Activated CD4-positive, alpha-beta T cell treated with anti-CD3 and anti-CD28 coated beads for 36 hours (primary cell): ENCODE measurements at places on chromosomes 2 and 18.

DNA sequence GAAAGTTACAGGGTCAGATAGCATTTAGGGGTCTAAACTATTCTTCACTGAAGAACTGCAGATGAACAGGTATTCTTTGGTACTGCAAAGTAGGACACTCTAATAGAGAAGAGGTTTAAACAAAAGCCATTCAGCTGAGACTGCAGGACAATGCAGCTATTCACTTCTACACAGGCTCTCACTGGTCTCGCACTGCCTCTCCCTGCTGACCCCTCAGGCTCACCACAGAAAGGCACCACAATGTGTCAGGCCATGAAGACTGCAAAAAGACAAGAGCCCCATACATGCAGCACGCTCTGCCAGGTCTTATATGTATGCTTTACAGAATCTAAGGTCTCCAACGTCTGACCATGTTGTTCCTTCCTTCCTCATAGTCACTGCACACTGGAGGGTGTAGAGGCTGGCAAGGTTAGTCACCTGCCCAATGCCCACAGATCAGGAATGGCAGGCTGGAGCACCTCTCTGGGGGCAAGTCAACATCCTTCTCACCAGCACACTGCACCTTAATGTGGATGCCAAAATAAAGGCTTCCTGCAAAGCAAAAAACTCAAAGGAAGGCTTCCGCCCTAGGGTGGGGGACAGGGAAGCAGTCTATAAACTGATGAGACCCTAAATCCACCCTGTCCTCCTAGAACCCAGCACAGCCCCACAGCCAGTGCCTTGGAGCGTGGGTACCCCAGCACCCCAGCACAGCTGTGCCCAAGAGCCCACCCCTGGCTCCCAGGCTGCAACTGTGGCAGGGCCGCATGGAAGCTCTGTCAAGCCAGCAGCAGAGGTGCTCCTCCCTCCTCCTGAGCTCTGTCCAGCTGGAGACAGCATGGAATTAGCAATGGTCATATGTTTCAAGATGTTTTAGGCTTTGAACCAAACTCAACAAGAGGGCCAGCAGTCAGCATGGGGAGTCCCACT, 10.7 kb upstream of the RNU4ATAC start:
- peaks cover 2% of the 10 kb centered on the region for H3K4me1 ChIP-seq
- no peak overlapping the region for H3K4me3 ChIP-seq
- DNase-seq, result no peak
- no peaks in the 10 kb centered on the region for H3K27me3 ChIP-seq
- no peak overlapping the region for H3K27ac ChIP-seq

GRCh38 chr2:1016500-1016899, 65.9 kb downstream of the SNTG2 start:
- H3K27me3 ChIP-seq, result peaks cover 6% of the 10 kb centered on the region
- no peak overlapping the region for H3K27ac ChIP-seq
- no peaks in the 10 kb centered on the region for H3K36me3 ChIP-seq
- H3K4me3 ChIP-seq, result no peak overlapping the region
- no peaks in the 10 kb centered on the region for H3K4me1 ChIP-seq

DNA sequence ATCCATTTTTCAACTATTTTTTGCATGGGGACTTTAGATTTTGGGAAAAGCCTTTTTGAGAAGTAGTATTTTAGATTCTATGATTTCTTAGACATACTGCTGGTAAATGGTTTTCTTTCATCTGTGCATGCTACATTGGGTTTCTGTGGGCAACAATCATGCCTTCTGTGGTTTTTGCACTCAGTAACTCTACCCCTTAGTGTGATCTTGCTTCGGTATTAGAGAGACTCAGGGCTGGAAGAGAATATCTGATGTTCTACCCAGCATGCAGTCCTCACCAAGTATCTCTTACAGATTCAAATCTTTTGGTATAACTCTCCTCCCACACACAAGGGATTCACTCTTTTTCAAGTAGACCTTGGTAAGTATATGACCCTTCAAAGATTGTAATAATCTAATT, 183.0 kb downstream of the PMAIP1 start:
- no peaks in the 10 kb centered on the region for H3K4me1 ChIP-seq
- H3K4me3 ChIP-seq, result no peak overlapping the region
- no peaks in the 10 kb centered on the region for H3K36me3 ChIP-seq
- H3K27ac ChIP-seq, result no peak overlapping the region
- H3K27me3 ChIP-seq, result no peaks in the 10 kb centered on the region

DNA sequence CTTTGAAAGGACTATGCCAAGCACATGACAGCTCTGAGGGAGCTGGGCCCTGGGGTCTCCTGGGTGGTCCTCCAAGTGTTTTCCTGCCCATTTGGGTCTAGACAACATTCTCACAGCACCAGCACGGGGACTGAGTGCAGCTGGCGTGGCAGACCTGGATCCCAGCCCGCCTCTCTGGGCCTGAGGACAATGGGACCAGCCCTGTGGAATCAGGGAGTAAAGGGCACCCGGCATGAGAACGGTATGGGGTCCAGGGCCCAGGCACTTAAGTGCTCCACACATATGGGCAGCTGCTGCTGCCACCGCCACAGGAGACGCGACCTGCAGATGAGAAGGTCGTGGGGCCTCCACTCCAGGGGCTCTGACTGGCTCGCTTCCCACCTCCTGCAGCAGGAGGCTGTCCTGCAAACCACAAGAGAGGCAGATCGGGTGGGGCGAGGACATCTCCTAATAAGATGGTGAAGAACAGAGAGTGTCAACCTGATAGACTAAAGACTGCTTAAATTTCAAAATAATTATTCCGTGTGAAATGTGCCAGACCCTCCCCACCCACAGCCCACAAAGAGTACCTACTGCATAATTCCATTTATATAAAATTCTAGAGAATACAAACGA, 46.3 kb downstream of the FAM178B start:
- H3K36me3 ChIP-seq, result peaks cover 2% of the 10 kb centered on the region
- H3K4me3 ChIP-seq, result no peak overlapping the region
- DNase-seq, result no peak
- no peaks in the 10 kb centered on the region for H3K27me3 ChIP-seq

GRCh38 chr18:41395695-41396094, 559.3 kb upstream of the PIK3C3 start:
- H3K27me3 ChIP-seq, result no peaks in the 10 kb centered on the region
- H3K4me3 ChIP-seq, result no peak overlapping the region
- no peak overlapping the region for H3K27ac ChIP-seq
- H3K4me1 ChIP-seq, result no peaks in the 10 kb centered on the region
- H3K36me3 ChIP-seq, result no peaks in the 10 kb centered on the region

- no peak overlapping the region for H3K27ac ChIP-seq
- H3K36me3 ChIP-seq, result peaks cover 9% of the 10 kb centered on the region
- peaks cover 19% of the 10 kb centered on the region for H3K4me1 ChIP-seq
- DNase-seq, result no peak
Measured at GRCh38 chr2:226849349-226849748, 13.5 kb downstream of the RHBDD1 start.

DNA sequence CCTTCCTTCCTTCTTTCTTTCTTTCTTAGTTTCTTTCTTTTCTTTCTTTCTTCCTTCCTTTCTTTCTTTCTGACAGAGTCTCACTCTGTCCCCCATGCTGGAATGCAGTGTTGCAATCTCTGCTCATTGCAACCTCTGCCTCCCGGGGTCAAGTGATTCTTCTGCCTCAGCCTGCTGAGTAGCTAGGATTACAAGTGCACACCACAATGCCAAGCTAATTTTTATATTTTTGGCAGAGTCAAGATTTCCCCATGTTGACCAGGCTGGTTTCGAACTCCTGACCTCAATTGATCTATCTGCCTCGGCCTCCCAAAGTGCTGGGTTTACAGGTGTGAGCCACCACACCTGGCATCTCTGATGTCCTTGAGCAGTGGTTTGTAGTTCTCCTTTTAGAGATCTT, 48.5 kb downstream of the IL1R2 start:
- H3K27me3 ChIP-seq, result peaks cover 12% of the 10 kb centered on the region
- no peak overlapping the region for H3K27ac ChIP-seq

DNA sequence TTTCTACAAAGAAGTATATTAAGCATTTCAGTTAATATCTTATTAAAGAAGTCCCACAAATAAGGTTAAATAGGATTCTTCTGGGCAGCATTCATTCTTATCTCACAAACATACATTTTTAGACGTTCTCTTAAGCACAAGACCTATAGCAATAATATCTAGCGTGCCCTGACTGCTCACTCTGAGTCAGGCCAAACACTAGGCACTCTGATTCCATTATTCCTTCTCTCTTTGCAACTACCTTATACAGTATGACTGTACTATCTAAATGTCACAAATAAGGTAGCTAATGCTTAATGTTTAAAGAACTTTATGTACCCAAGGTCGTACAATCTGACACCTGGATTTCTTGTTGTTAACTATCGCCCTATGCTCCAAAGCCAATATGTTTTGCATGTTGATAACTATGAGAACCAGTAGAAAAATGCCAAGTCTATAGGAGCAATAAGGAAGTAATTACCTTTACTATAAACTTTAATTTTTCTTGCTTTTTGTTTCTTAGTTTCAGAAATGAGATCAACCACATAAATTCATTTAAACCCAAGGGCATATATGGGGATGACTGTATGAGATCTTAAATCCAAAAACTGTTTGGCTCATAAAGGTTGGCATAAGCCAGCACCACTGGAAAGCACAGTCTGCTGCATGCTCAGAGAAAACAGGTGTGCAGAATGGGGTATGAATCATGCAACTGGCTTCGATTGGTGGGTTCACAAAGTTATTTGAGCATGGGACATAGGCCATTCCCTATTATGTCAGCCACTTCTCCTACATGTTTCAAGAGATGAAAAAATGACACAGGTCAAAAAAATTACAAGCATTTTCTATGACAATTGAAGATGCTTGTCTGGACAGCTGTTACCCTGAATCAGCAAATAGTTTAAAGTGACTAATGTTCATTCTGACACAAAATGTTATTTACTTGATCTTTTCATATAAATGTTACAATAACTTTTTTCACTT, 352.0 kb downstream of the IRS1 start:
- H3K4me1 ChIP-seq, result no peaks in the 10 kb centered on the region
- peaks cover 15% of the 10 kb centered on the region for H3K27me3 ChIP-seq
- H3K4me3 ChIP-seq, result no peak overlapping the region
- H3K27ac ChIP-seq, result no peak overlapping the region
- no peak for DNase-seq

GRCh38 chr2:11502740-11503292, 31.0 kb upstream of the GREB1 start:
- H3K27ac ChIP-seq, result no peak overlapping the region
- H3K4me1 ChIP-seq, result peaks cover 2% of the 10 kb centered on the region
- H3K36me3 ChIP-seq, result no peaks in the 10 kb centered on the region

DNA sequence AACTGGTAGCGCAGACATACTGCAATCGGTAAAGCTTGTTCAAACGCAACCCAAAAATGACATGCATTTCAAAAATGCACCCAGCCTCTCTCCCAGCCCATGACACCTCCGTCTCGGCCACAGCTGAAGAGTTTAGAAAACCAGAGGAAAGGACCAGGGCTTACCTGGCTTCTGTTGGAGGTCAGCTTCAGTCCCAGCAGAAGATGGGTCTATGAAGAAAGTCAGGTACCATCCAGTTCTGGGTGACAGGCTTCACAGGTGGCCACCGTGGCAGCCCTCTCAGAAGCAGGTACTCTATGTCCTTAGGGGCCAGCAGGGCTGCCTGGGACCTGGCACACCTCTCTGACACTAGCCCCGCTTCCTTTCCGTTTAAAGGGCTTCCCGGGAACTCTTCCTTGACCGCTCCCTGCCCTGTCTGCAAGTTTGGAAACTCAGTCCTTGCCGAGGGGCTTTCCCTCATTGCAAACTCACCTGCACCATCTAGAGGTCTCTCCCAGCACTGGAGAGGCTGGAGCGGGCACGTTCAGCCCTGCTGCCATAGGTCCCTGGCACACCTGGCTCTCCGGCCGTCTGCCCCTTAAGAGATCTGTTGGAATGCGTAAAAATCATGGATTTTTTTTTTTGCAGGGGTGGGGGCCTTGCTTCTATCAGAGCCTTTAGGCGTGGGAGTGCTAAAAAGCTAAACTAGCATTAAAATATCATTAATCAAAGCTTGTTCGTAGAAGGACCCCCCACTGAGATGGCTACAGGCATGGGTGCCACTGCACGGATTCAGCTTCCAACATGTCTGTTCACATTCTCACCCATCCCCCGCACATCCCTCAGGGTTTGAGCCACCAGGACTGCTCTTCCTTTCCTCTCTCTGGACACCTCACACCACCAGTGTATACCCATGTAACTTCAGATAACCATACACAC, at the start of gene EDAR:
Gene EDAR (minus strand): TSS at position 425 of the 918 bp plus-strand sequence. CDS start 58,206 bp downstream, outside the sequence.
- H3K4me3 ChIP-seq, result peak within 1 kb of the TSS; percentile 74
- DNase-seq, result peak; percentile 77
- no peaks in the 10 kb centered on the region for H3K27me3 ChIP-seq
- H3K4me1 ChIP-seq, result peaks cover 55% of the 10 kb centered on the region

DNA sequence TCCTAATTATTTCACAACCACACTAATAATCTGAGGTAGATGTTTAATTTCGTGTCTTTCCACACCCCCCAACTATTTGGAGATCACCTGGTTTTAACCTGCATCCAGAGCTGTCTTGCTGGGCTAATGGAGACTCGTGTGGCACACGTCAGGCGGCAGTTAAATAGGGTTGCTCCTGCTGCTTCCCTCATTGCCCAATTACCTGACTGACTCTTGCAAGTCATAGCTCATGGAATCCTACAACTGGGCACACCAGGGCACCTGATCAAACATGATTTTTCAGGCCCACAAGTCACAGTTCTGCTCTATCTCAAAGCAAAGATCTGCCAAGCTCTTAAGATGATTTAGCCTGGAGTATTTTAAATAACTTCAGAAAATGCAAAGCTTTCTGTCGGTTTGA, 1430.4 kb upstream of the ACVR2A start:
- DNase-seq, result no peak
- no peaks in the 10 kb centered on the region for H3K36me3 ChIP-seq
- H3K4me3 ChIP-seq, result no peak overlapping the region
- no peaks in the 10 kb centered on the region for H3K4me1 ChIP-seq
- no peaks in the 10 kb centered on the region for H3K27me3 ChIP-seq
- H3K27ac ChIP-seq, result no peak overlapping the region

- DNase-seq, result no peak
- H3K4me3 ChIP-seq, result no peak overlapping the region
- no peaks in the 10 kb centered on the region for H3K36me3 ChIP-seq
- no peak overlapping the region for H3K27ac ChIP-seq
Measured at GRCh38 chr2:54866868-54867267, 143.4 kb downstream of the EML6 start.

DNA sequence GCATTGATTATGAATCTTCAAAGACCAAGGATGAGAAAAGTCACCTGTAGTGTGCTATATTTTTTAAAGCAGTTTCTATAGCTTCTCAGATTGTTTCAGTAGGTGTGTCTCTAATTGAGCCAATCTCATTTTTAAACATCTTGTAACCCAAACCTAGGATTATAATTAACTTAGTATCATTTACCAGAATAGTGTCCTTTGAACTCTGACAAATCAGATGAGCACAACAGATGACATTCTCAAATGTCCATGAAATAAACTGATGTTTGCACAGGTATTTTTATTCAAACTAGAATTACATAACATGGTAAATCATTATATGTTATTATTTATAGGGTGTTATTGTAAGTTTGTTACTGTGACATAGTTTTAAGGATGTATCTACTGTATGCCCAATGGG, 126.1 kb upstream of the MAP3K20 start:
- DNase-seq, result no peak
- no peak overlapping the region for H3K27ac ChIP-seq
- no peaks in the 10 kb centered on the region for H3K36me3 ChIP-seq
- H3K4me1 ChIP-seq, result peaks cover 21% of the 10 kb centered on the region
